Hindlimb muscle (tissue), 1 donor: ENCODE measurements at places on chromosomes 2 and 18.
A peak's percentile ranks its signal among the peaks of the same experiment; 100 is the strongest.

DNA sequence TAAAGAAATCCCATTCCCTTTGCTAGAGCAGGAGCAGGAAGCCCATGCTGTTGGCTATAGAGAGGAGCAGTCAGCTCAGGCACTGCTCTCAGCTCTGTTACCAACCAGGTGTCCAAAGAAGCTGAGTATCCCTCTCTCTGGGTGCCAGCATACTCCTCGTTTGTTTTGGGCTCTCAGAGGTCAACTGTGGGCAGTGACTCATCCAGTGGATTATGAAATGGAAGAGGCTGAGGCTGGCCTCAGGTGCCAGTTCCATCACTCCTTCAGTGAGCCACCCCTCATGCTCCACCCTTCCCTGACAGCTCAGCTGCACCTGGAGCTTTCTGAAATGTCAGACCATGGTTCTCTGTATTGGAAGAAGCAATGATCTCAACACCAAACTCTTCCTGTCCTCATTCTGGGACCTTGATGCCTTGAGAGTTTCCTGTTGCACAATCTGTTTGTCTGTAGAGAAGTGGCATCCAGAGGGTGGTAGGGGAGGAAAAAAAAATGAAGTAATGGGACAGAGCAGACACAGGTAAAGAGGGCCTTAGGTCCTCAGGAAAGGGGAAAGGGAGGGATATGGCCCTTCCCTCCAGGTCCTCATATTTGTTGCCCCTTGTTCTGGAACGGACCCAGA is 31.2 kb upstream of the EN1 start:
- DNase-seq, result no peak

- no peak for DNase-seq
Measured at GRCh38 chr2:19845323-19845920, 56.4 kb downstream of the TTC32 start.

DNA sequence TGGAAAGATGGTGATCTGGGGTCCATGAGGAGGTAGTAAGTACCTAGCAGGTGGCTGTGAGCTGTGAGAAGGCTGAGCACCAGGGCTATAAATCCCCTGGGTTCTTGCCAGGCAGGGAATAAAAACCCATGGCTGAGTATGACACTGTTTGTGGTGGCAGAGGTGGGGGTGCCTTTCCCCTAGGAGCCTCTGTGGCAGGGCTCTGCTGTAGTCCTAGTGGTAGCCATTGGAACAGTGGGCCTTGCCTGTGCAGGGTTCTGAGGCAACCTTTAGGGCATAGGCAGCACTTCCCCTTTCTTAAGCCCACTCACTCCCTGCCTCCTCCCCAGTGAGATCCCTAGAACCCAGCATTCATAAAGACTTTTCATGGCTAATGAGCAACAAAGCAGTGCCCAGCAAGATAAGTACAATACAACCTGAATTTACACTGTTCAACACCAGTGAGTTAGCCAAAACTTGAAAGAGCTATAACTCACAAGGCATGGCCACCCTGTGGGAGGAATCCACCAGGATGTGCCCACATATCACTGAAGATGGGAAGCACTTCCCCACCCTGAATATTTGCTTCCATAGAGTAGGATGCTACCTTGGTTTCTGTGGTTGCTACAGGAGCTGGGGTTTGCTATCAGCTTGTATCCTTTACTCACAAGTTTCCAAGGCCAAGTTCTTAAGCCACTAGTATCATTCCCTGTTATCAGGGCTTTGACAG is 100.9 kb upstream of the NEUROD1 start:
- no peak for DNase-seq

GRCh38 chr2:103003750-103004260 is 242.0 kb downstream of the TMEM182 start:
- no peak for DNase-seq

GRCh38 chr2:105969552-105969951 is 224.5 kb downstream of the UXS1 start:
- no peak for DNase-seq

DNA sequence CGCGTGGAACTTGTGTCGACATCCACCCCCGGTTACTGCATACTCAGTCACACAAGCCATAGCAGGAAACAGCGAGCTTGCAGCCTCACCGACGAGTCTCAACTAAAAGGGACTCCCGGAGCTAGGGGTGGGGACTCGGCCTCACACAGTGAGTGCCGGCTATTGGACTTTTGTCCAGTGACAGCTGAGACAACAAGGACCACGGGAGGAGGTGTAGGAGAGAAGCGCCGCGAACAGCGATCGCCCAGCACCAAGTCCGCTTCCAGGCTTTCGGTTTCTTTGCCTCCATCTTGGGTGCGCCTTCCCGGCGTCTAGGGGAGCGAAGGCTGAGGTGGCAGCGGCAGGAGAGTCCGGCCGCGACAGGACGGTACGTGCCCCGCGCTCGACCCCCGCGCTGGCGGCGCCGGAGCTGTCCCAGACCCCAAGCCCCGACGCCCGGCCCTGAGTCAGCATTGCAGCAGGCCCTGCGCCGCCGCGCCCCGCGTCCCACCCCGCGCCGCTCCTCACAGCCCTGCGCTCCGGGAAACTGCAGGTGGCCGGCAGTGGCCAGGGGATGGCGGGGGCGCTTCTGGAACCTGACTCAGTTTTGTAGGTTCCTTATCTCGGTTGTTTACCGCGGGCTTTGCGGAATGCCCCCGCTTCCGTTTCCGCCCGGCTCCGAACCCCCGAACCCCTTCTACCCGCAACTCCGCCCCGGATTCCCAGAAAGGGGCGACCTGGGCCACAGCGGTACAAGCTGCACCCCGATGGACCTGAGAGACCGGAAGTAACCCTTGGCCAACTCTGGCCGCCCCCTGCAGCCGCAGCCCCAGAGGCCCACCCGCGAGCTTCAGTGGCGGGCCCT is at the start of gene CFLAR:
Gene CFLAR, plus strand, starts transcription at position 50 of the 844 bp plus-strand sequence. CDS start 13,702 bp downstream, outside the sequence.
- DNase-seq, result peak; percentile 79
